ENCODE measurements at places on chromosomes 4 and X.
A peak's percentile ranks its signal among the peaks of the same experiment; 100 is the strongest.

DNA sequence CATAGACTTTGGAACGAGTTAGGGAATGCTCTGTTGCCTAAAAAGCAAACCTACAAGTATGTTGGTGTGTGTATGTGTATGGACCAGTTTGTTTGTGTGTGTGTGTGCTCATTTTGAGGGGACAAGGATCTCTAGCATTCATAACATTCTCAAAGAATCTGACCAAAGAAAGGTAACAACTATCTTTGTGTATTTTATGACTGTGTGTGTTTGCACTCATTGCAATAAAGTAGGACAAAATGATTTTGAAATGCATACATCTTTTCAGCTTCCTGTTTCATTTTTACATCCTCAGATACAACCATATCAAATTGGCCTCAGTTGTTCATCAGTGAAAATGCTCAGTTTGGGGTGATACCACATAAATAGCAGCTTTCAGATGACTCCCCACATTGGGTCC, 8.3 kb upstream of the XK start:
- DNase-seq, result no peak

DNA sequence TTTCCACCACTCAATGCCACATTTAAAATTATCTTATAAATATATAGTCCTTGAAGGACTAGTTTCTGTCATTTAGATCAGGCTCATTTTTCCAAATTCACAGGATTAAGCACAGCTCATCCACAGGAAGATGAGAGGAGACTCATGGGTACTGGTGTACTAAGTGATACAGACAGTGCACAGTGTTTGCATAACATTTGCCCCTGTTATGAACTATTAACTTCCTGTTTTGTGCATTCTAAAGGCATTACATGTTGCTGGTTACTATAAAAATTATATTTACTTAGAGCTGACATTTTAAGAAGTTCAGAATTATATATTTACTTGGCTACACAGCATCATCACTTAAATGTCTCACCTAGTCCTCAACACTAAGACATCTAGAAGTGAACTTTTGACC, 772.0 kb downstream of the TECRL start:
- no peak for DNase-seq

DNA sequence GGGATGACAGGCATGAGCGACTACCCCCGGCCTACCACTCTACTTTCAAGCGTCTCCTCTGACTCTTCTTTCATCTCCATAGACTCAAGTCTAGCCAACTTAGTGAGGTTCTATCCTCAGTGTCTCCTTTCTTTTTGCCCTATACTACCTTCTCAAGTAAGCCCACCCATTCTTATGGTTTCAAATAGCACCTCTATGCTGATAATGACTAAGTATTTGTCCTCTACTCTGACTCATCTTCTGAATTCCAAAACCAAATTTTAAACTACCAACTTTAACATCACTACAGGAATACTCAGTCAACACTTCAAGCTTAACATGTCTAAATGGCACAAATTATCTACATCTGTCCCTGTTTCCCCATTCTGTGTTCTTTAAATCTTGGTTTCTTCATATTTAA, 47.8 kb downstream of the ELF2 start:
- no peak for DNase-seq

GRCh38 chr4:85726555-85726954, 251.6 kb downstream of the ARHGAP24 start:
- DNase-seq, result no peak

DNA sequence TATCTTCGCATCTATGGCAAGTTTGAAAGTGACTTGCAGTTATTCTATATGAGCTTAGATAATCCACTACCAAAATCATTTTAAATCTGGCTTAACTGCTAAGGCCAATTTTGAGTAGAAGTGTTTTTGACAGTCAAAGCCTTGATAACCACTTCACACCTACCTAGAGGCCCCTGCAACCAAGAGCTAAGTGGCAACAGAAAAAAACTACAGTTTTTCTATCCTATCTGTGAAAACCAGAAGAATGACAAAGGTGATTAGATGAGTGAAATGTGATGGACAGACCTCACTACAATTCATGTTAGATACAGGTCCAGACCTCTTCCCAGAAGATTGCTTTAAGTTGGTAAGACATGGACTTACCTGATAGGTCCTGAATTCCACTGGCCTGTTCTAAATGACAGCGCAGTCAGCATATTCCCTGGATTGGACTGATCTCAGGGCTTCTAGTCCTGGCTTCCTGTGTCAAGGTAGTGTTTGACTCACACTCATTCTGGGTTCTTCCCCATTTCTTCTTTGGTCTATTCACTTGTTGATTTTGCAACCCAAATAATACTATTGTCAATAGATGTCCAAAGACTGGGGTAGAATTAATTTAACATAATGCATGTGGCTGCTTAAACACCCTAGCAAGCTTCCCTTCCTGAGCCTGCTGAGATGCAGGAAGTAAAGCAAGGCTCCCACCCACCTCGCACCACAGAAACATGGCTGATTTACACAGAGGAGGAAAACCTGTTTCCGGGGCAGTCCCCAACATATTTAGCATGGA, 65.1 kb downstream of the PPP3CA start:
- no peak for DNase-seq

DNA sequence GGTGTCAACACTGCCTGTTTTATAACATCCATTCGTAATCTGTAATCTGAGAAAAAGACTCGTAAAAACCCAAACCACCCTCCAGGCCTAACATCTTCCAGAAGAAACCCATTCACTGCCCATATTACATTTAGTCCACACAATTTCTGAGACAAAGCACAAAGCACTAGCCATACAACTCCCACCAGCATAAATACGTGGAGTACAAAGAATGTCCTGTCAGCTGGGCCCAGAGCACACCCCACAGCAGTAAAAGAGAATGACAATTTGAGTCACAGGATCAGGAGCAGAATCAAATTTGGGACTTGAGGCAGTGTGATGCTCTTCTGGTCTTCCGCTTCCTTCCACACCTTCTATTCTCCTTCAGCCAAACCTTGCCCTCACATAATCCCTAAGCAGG, 6.8 kb downstream of the MECP2 start:
- DNase-seq, result no peak

- no peak for DNase-seq
These were observed 102.8 kb downstream of the INPP4B start for GRCh38 chr4:142743121-142743825.

DNA sequence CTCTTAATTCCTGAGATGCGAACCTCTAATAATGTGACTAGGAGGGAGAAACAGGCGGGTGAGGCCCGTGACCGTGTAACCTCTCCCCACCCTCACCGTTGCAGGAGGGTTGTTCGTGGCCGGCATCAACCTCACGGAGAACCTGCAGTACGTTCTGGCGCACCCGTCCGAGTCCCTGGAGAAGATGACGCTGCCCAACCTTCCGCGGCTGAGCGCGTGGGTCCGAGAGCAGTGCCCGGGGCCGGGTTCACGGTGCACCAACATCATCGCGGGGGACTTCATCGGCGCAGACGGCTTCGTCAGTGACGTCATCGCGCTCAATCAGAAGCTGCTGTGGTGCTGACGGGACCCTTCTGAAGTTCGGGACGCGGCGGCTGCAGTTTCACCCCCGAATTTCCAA, 17.8 kb downstream of the PLCXD1 start:
- DNase-seq, result no peak

GRCh38 chr4:87117051-87117731, 103.2 kb downstream of the KLHL8 start:
- no peak for DNase-seq

DNA sequence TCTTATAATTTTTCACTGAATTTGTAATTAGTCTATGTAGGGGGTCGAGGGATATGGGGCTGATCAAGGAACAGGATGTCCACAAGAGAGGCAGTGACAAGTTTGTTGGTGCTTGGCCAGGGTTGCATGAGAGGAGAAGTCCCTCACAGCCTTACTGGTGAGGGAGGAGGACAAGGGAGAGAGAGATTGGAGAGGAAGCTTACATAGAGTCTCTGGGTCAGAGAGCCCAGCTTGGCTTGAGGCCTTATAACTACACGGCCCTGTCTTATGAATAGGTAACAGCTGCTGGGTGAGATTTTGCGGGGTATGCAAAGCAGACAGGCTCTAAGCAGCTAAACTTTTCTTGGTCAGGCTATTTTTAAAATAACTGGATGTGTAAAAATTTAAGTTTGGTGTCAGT, 37.9 kb upstream of the OTUD4 start:
- no peak for DNase-seq

- peak; percentile 9 for DNase-seq
These were observed 2.5 kb downstream of the CPEB2 start for GRCh38 chr4:15004739-15005301.

GRCh38 chrX:140711894-140712293, 2.3 kb downstream of the LINC00632 start:
- no peak for DNase-seq

DNA sequence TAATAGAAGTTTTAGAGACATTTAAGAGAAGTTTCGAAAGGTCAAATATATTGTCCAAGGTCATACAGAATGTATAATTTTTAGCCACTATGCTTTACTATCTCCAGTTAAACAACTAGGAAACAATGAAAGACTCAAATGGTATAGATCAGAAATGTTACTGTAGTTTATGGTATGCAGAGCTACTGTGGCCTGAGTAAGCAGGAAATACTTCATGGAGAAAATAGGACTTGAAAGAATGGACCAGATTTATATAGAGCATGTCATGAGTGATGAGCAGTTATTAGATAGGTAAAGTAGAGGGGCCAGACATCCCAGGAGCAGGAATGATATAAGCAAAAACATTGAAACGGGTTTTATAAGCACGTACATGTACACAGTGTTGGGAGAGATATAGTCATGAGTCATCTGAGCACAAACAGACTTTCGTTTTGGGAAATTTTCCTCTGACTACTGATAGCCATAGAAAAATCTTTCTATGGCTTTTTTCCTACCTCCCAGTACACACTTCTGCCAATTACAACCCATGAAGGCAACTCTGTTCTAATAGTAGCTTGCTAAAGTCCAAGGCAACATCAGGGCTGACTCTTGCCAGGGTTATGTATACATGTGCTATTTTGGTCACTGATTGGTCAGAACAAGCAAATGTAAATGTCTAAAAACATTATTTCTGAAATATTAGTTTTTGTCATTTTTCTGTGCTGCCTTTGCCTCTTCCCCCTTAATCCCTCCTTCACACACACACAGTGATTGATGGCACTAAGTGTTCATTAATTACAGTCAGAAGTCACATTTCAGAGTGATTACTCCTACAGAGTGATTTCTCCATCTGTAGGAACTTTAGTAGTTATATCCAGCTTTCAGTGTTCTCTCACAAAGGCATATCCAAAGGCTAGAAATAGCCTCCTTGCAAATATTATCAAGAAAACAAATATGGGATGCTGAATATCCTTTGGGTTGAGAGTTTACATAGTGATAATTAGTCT, 198.7 kb downstream of the ENOX2 start:
- no peak for DNase-seq

GRCh38 chrX:19360903-19361302, 17.2 kb downstream of the PDHA1 start:
- no peak for DNase-seq

GRCh38 chr4:176789955-176790354, 2.8 kb downstream of the VEGFC start:
- DNase-seq, result no peak

DNA sequence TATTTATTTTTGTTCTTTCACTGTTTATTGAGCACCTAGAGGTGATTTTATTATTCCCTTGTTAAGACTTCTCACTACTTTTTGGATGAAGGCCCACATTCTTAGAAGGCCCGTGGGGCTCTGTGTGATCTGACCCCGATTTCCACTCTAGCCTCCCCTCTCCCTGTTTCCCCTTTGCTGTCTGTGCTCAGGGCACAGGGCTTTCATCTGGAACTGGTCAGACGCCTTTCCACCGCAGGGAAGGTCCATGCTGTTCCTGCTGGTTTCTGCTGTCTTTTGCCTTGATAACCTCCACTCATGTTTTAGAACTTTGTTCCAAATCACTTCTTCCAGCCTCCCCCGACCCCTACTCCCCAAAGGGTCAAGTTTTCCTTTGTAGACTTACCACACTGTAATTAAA, 31.3 kb upstream of the ANAPC4 start:
- DNase-seq, result no peak

DNA sequence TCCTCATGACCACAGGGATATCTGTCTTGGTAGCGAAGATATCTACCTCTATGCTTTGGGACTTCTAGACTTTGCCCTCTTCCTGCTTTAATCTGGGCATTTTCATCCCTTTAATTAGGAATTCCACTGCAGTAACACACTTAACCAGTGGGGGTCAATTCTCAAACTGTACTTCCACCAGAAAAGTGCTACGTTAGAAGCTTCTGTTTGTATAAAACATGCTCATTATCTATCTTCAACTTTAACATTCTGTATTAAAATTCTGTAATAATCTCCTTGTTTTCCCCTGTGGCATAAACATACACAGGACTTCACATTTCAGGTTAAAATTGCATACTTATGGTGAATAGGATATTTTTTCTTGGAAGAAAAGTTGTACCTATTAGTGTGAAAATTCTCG, 105.6 kb downstream of the AMMECR1 start:
- DNase-seq, result no peak

Data from stimulated activated CD4-positive, alpha-beta T cell treated with anti-CD3 and anti-CD28 coated beads, Interleukin-15, amount 100 ng/mL, for 1 hour (primary cell).